CD4-positive, alpha-beta memory T cell (primary cell): ENCODE measurements at places on chromosomes 7 and 10. TPM values are rescaled to one million over a fixed set of nuclear protein-coding genes. Genes with fewer than 3 reads are reported as not detected.

- H3K4me1 ChIP-seq: peaks cover 5% of the 10 kb centered on the region
- peaks cover 25% of the 10 kb centered on the region for H3K27me3 ChIP-seq
- H3K27ac ChIP-seq: no peak overlapping the region
Observed at GRCh38 chr7:33904681-33905388, 504 bp upstream of the BMPER start.

DNA sequence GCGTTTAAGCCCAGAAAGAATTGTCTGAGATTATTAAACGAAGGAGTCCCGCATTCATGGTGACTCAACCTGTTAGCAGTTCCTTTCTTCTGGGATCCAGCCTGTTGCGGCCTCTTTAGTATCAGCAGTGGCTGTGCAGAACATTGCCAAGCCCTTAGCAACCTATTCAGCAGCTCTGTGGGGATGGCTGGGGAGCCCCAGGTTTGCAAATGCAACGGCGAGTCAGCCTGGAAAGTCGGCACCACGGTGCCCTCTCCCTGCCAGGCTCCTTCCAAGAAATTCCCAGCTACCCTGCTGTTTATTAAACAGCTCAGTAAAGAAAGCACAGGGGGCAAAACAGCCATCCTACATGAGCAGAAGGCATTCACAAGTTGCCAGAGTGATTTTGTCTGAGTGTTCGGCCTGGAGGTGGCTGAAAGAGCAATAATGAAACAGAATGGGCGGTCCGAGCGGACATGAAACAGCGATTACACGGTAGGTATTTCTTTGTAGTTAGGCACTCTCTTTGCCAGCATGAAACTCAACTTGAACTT, 198.3 kb downstream of the BAMBI start:
- H3K4me3 ChIP-seq: no peak overlapping the region
- H3K27me3 ChIP-seq: no peaks in the 10 kb centered on the region
- H3K36me3 ChIP-seq: no peaks in the 10 kb centered on the region
- H3K4me1 ChIP-seq: no peaks in the 10 kb centered on the region
- no peak overlapping the region for H3K27ac ChIP-seq
- DNase-seq: no peak

DNA sequence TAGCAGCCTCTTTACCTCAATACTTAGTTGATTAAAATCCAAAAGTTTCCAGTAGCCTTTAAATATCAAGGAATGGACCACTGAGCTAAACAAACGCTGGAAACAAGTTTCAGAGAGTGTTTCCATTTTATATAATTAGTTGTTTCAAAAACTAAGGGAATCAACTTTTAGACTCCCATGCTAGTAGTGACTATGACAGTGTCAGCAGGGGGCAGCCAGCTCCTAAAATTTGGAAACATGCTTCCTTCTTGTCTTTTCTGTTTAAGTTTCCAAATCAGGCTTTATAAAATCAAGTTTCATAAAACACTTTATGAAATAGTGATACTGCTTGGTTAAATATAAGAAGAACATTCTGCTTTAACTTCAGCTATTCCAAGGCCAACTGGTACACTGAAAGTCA, 138.2 kb upstream of the TMEM229A start:
- no peak overlapping the region for H3K27ac ChIP-seq
- H3K27me3 ChIP-seq: no peaks in the 10 kb centered on the region
- no peaks in the 10 kb centered on the region for H3K4me1 ChIP-seq
- DNase-seq: no peak

- H3K27me3 ChIP-seq: no peaks in the 10 kb centered on the region
- H3K27ac ChIP-seq: no peak overlapping the region
- H3K36me3 ChIP-seq: no peaks in the 10 kb centered on the region
- no peak for DNase-seq
Observed at GRCh38 chr7:47035522-47035921, 546.4 kb downstream of the TNS3 start.

DNA sequence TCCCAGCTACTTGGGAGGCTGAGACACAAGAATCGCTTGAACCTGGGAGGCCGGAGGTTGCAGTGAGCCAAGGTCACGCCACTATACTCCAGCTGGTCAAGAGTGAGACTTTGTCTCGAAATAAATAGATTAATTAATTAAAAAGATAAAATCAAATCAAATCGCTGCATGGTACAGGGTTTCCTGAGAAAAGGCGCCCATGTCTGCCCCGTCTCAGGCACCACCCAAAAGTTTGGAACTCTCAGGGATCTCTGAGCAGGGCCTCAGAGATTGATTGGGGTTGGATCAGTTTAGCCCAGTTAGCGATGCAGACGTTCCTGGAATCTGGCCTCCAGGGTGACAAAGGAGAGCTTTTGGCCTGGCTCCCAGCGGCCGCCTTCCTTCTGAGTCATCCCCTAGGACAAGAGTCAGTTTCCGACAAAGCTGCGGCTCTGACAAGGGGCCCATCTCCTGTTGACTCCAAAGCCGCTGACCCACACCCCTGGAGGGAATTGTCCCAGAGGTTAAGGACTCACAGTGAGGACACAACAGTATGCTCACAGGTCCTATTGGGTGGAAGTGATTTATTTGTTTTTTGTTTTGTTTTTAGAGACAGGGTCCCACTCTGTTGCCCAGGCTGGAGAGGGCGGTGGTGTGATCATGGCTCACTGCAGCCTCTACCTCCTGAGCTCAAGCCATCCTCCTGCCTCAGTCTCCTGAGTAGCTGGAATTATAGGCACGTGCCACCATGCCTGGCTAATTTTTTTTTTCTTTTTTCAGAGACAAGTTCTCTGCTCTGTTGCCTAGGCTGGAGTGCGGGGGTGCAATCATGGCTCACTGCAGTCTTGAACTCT, 6.8 kb downstream of the ORAI2 start:
- H3K27me3 ChIP-seq: no peaks in the 10 kb centered on the region
- H3K36me3 ChIP-seq: peaks cover 5% of the 10 kb centered on the region
- H3K27ac ChIP-seq: no peak overlapping the region
- no peak overlapping the region for H3K4me3 ChIP-seq
- H3K4me1 ChIP-seq: peaks cover 2% of the 10 kb centered on the region

EIF5AL1 gene
- total RNA-seq: 0.94 TPM
